Suprapubic skin (tissue), 4 donors: ENCODE measurements at places on chromosomes 16 and 17.

- no peak for DNase-seq
These were observed 35.4 kb upstream of the ADORA2B start for GRCh38 chr17:15909481-15909991.

GRCh38 chr17:7929158-7930023 is at the start of gene KCNAB3:
TSS of gene KCNAB3 (minus strand) at chr17:7929856. CDS start at chr17:7929435, 421 bp downstream.
- DNase-seq: peak; percentile 58

DNA sequence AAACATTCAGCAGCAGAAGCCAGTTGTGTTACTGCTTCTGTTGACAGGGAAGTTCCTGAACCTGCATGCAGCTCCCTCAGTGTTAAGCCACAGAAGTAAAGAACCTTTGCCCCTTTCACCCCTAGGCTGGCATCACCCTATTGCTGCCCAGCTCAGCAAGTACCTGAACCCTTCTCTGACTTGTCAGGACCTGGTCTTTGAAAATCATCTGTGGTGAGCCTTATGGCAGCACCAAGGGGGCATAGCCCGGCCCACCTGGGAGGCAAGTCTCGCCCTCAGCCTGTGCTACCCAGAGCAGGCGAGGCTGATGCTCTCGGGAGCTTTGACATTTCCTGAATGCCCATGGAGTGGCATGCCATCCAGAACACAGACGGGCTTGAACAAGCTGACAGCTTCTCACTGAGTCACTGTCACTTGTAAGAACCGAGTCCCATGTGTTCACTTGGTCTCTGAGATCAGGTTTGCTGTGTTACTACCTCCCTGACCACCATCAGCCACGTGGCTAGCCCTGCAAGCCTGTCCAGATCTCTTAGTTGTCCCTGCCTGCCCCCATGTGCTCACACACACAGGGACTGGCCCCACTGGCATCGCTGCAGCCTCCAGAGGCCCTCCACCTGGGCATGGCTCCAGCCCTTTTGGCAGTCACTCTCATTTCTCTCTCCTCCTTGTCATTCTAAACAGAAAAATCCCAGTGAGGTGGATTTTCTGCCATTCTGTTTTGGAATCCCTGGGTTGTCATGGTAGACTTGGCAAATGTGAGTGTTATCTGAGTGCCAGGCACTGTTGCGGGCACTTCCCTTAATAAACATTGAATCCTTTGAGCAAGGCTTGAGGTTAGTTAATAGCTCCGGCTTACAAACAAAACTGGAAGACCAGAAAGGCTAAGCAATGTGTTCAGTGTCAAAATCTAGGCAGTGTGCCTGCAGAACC is 2.9 kb upstream of the CARMIL2 start:
- DNase-seq: peak; percentile 67

GRCh38 chr16:61944004-61944403 is 92.2 kb downstream of the CDH8 start:
- DNase-seq: no peak

DNA sequence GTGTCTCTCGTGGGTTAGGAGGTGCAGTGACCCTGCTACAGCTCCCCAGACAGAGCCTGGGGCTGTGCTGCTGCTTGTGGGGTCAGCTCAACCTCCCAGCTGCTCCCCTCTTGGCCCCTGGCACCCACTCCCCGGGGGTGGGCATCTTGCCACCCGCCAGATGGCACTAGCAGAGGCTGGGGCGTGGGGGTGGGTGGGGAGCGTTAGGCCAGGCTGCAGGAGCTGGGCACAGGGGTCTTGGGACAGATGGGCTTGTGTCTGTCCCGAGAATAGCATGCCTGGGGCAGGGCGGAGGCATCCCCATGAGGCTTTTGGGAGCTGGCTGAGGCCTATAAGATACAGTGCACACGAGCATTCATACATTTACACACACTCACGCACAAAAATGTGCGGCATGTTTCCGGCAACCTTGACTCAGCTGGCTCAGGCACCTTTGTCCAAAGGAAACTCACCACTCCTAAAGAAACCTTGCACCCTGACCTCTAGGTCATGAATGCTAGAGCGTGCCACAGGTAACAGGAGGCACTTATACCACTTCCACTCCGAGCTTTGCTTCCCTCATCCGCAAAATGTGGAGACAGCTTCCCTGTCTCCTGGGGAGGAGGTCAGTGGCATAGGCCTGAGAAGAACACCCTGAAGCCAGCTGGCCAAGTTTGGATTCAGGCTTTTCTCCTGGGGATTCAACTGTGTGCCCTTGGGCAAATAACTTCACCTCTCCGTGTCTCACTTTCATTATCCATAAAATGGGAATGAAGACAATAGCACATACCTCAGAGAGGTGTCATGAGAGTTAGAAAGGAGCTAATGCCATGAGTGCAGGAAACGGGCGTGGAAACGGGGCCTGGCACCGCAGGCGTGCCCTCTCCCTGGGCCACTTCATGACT is 78.9 kb upstream of the LHX1 start:
- DNase-seq: no peak

GRCh38 chr17:40341808-40342503 is 22.6 kb downstream of the GJD3 start:
- DNase-seq: peak; percentile 93

DNA sequence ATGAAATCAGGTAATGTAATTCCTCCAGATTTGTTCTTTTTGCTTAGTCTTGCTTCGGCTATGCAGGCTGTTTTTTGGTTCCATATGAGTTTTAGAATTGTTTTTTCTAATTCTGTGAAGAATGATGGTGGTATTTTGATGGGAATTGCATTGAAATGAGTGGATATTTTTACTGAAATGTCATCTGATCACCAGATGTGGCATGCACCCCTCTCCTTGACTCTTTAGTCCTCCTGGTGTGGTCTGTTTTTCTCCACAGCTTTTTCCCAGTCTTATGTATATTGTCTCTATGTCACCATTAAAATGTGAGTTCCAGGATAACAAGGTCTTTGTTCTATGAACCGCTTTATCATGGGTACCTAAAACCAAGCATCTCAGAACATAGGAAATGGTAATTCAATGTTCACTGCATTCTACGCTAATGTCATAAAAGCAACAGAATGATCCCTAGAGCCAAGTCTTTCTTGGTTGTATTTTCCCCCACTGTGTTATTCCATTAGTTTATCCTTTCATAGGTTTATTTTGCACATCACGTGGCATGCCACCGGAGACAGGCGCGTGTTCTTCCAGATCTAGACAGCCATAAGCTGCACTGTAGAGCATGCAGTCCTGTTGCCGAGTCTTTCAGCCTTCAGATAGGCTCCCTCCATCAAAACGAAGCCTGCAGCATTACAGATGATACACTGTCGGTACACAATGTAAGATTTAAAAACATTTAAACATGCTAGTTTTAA is 172.5 kb downstream of the RPTOR start:
- DNase-seq: no peak

DNA sequence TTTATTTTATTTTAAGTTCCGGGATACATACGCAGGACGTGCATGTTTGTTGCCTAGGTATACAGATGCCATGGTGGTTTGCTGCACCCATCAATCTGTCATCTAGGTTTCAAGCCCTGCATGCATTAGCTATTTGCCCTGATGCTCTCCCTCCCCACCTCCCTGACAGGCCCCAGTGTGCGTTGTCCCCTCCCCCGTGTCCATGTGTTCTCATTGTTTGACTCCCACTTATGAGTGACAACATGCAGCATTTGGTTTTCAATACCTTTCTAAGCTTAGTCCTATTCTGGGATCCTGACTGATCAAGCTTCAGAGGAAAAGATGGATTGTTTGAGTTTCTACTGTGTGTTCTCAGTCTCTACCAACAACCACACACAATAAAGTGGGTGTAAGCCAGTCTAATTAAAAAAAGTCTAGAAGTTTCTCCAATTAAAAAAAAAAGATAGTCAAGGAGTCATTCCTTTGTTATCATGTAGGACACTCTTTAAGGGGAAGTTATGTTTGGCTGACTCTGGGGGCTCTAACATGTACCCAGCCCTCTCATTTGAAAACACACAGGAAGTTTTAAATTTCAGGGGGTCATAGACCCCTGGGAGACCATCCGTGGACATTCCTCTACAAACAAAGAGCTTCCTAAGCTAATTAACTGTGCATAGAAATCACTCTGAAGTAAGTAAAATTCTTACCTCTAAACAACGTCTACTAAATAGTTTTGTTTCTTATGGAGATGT is 66.3 kb upstream of the ADAMTS18 start:
- DNase-seq: no peak

DNA sequence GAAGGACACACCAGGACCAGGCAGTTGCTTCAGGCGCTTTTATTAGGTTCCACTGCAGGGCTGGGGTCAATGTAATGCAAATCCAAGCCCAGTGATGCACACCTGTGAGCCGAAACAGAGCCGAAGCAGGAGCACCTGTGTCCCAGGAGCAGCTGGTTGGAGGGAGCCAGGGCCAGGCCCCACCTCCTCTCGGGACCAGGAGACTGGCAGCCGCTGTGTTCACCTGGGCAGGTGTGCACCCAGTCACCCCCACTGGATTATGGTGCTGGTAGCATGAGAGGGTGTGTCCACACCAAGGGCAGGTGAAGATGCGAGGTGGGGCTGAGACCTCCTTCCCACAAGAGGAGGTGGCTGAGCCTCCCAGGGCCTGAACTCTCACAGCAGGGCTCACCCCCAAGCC is 4.7 kb upstream of the FAAP100 start:
- DNase-seq: no peak

DNA sequence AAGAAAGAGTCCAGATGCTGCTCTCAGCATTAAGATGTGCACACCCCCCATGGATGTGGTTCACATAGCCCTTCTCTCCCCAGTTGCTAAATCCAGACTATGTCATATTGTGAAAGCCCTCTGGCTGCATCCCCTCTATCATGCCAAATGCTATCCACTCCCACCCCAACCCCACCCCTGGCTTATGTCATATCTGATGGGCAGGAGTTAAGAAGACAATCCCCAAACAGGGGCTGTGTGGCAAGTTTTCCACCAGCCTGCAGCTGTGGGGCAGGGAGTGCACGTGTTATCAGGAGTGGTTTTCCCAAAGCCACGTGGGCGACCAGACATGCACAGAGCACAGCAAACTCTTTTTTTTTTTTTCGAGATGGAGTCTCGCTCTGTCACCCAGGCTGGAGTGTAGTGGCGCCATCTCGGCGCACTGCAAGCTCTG is 10.0 kb downstream of the FAM117A start:
- DNase-seq: peak; percentile 85

- DNase-seq: no peak
These were observed 338.3 kb downstream of the BCAS3 start for GRCh38 chr17:61015966-61016365.

GRCh38 chr16:9102943-9103342 is 11.5 kb downstream of the HAPSTR1 start:
- DNase-seq: no peak

- no peak for DNase-seq
These were observed 12.8 kb upstream of the ZNF23 start for GRCh38 chr16:71474864-71475263.

GRCh38 chr16:1762196-1762878 is 9.0 kb downstream of the NME3 start:
- DNase-seq: no peak

GRCh38 chr16:38941-39892 is 14.2 kb downstream of the POLR3K start:
- no peak for DNase-seq

GRCh38 chr17:33127706-33128105 is 136.1 kb downstream of the SPACA3 start:
- DNase-seq: no peak

DNA sequence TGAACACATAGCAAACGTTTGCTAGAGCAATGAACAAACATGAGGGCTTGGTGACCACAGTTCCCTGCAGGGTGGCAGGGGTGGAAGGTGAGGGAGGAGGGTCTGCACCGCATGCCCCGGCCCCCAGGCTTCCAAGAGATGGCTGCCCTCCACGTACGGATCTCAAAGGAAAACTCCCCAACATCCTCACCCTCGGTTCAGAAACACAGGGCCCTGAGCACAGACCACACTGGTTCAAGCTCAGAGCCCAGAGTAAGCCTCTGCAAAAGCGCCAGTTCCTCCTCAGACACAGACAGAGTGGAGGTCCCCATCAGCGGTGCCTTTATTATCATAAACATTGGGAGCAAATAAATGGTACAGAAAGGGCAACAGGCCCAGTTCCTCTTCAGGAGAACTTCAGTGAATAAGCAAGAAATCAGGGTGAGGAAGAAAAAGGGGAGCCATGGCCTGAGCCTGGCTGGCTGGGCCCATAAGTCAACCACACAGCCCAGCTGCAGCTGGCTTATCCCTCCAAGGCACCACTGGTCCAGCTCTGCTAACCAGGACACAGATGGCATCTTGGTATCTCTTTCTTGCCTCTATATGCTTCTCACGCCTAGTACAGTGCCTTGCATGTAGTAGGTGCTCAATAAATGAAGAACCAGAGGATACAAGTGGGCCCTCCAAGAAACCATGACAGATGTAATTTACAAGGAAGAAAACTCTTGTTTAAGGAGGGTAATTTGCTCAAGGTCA is 11.0 kb downstream of the MPO start:
- no peak for DNase-seq

- DNase-seq: no peak
These were observed 2.6 kb downstream of the FOXF1 start for GRCh38 chr16:86512860-86513470.

GRCh38 chr16:1105888-1106620 is 10.0 kb upstream of the C1QTNF8 start:
- no peak for DNase-seq

DNA sequence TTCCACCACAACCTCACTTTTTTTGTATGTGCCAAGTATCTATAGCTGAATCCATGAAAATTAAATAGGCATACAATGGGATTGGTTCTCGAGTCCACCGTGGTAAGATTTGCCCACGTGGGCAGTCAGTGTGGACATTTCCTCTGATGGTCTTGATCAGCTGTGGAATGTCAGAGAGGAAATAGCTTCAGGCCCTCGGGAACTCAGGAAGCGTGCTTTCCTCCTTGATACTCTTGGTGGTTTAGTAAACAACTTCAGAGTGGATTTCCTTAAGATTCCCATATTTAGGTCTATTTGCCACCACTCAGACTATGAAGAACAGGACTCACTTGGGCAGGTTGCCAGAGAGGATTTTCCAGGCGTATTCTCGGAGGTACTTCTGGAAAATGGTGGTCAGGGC is 152.5 kb downstream of the VPS53 start:
- no peak for DNase-seq

DNA sequence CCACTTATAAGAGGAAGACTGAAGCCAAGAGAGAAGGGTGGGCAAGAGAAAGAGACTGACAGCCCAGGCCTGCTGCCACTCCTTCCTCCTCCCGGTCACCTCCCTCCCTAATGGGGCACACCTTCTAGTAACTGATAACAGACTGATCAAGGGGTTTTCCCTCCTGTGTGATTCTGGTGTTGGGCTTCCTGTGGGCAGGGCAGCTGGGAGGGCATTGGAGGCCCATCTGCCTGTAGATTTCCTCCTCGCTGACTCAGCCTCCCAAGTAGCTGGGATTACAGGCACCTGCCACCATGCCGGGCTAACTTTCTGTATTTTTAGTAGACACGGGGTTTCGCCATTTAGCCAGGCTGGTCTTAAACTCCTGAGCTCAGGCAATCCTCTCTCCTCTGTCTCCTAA is 16.2 kb downstream of the CA4 start:
- no peak for DNase-seq
